ENCODE measurements at places on chromosomes 12 and 14. TPM values are rescaled to one million over a fixed set of nuclear protein-coding genes. Genes with fewer than 3 reads are reported as not detected.

The MDGA2 gene
- total RNA-seq: not detected

The SYCP3 gene
- total RNA-seq: 0.20 TPM

The ETV6 gene
- total RNA-seq: 64.3 TPM

The TRIM9 gene
- total RNA-seq: 3.8 TPM

The EFS gene
- total RNA-seq: 1.1 TPM

The NEUROD4 gene
- not detected for total RNA-seq

The LGALS3 gene
- total RNA-seq: 1,809 TPM

The LRRC43 gene
- 0.24 TPM for total RNA-seq

The SRP54 gene
- total RNA-seq: 38.3 TPM

The SMCO3 gene
- total RNA-seq: not detected

The TEX52 gene
- not detected for total RNA-seq

The TMEM19 gene
- total RNA-seq: 48.8 TPM

The ART4 gene
- total RNA-seq: 0.20 TPM

The CFL2 gene
- 27.0 TPM for total RNA-seq

The MUCL1 gene
- total RNA-seq: not detected

The RTL1 gene
- not detected for total RNA-seq

The RAD51AP1 gene
- total RNA-seq: 4.2 TPM

The DEGS2 gene
- 25.0 TPM for total RNA-seq

The PKP2 gene
- total RNA-seq: 175 TPM

The COX8C gene
- total RNA-seq: not detected

The TROAP gene
- 4.9 TPM for total RNA-seq

The VWF gene
- 42.8 TPM for total RNA-seq
